Central memory CD8-positive, alpha-beta T cell (primary cell): ENCODE measurements at places on chromosomes 5 and 9.

DNA sequence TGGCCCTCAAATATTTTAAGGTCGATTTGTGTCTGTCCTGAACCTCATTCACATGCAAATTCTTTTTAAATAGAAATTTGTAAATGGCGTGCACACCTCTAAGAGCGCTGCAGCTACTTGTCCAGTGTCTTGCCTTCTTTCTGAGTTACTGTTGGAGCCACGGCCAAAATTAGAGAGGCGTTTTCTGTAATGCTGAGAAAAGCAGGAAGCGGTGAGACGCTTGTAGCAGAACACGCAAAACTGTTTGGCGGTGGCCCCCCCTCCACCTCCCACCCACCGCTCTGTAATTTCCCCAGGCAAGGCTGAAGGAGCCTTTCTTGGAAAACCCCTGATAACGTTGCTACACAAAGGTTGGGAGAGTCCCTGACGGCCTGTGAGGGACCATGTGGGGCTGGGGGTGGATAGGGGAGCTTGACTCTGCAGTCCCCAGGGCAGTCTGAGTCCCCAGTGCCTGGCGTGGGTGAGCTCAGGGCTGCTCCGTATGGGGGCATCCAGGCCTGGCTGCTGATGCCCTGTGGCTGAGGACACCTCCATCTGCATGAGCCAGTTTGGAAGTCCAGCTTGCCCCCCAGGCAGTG lies 96.5 kb downstream of the GADD45G start:
- no peak for DNase-seq

GRCh38 chr9:87739546-87739945 lies 13.6 kb downstream of the CTSL start:
- DNase-seq = no peak

GRCh38 chr5:170315154-170315553 lies 17.6 kb upstream of the LCP2 start:
- no peak for DNase-seq

DNA sequence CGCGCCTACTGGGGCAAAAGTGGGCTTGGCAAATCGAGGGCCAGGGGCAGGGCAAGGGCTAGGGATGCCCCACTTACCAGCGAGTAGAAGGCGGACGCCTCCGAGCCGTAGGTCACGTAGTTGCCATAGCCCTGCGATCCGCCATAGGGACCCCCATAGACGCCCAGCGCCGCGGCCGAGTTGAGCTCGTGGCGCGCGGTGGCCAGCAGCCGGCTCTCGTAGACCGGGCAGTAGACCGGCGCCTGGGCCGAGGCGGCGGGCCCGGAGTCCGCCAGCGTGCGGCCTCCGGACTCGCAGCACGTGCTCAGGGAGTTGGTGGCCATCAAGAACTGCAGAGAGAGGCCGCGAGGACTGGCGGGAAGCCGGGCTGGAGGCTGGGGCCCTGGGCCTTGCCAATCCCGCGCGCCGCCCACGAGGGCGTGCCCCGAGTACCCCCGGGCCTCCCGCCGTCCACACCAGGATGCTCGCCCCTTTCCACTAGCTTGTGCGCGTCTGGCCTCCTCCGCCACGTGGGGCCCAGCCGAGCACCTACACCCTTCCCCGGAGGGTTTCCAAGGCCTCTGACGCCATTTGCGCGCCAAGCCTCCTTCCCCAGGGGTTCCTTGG lies 891 bp downstream of the IRX4 start:
- no peak for DNase-seq

DNA sequence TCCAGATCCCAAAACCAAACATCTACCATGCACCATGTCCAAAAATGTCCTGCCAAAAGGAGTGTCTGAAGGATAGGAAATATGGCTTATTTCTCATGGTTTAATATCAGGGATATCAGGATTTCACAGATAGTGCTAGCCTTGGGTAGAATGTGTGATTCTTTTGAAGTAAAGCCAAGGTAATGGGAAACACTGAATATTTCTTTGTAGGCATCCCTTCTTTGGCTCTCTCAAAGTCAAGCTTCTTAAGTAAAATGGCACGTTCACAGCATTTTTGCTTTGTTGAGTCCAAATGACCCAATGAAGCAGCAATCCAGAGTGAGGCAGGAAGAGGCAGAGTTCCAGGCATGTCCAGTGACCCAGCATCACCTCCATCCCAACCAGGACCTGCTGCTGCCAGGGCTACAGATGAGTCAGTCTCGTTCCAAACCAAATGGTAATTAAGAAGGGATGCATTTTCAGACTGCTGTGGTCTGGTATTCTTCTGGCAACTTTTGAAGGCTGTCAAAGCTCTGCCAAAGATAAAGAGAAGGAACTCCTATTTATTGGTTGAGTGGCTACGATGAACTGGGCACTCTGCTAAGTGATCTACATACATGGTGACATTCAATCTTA lies 678.8 kb upstream of the KLF4 start:
- DNase-seq = no peak

DNA sequence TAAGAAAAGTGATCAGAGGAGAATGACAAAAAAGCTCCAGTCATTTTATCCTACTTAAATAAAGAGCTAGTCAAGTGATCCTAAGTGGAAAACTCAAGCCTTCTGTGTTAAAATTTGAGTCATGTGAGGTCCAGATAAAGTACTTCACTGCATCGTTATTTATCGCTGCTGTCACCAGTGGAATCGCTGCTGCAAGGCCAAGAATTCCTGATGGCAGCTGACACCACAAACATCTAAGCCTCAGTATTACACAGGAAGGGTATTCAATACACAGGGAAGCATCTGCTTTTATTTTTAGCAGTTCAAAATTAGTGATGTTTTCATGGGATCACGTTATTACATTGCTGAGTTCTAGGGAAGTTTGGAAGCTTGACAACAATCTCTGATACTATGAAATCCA lies 190.3 kb downstream of the GOLPH3 start:
- DNase-seq = no peak

DNA sequence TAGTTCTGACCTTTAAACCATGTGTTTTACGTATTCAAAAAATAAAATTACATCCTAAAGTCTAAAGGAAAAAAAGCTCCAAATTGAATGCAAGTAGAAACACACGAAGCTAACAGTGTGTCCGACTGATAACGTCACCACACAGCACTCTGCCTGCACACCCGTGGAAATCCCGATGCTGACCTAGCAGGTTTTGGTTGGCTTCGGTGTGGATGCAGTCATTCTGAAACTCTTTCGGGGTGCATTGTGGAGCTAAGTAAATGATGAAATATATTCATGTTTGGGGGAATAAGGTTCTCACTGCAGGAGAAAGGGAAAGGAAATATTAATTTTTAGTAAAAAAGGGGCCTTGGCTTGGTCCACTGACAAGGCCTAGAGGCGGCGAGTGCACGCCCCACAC lies 2.0 kb downstream of the RASGEF1C start:
- DNase-seq = no peak

GRCh38 chr9:89899573-89899972 lies 294.8 kb downstream of the GADD45G start:
- no peak for DNase-seq

DNA sequence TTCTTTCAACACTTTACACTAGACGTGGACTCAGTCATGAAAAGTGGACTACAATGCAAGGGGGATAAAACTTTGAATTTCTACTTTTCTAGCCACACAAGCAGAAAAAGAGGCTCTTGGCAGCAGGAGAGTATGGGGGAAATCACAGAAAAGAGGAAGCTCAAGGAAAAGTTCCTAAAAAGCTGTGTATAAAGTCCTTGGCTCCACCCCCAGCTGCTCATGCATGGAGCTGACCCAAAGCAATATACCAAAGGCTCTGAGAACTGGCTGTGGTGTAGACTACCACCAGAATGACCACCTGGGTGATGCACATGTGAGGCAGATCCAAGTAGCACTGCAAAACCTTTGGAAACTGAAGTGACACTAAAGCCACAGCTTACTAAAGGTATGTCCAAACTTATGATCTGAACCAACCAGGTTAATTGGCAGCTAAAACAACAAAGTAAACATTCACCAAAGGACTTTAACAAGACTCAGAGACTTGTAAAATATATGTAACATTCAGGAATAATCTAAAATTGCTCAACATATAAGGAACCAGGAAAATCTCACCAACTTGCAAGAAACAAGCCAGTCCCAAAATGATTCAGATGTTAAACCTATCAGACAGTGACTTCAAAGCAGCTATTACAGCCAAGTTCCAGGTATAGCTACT lies 55.5 kb upstream of the RASGRF2 start:
- DNase-seq = no peak

GRCh38 chr5:151682240-151682639 lies 4.5 kb downstream of the SPARC start:
- DNase-seq = no peak

GRCh38 chr9:76690973-76691370 lies 73.3 kb upstream of the PCA3 start:
- no peak for DNase-seq

DNA sequence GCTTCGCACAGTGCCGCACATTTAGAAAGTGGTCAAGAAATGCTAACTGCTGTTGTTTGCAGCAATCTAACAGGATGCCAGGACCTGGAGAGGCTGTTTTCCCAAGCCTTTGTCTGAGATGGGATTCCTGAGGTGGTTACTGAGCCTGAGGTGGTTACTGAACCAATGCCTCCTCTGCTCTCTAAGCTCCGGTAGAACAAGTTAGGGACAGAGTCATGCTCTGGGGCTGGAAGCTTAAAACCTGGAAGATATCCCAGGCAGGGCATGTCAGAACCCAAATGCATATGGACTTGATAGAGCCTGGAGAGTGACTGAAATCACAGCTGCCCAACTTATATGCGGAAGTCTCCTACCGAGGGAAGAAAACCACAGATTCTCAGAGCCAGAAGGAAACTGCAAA lies 46.5 kb upstream of the FAT2 start:
- no peak for DNase-seq

DNA sequence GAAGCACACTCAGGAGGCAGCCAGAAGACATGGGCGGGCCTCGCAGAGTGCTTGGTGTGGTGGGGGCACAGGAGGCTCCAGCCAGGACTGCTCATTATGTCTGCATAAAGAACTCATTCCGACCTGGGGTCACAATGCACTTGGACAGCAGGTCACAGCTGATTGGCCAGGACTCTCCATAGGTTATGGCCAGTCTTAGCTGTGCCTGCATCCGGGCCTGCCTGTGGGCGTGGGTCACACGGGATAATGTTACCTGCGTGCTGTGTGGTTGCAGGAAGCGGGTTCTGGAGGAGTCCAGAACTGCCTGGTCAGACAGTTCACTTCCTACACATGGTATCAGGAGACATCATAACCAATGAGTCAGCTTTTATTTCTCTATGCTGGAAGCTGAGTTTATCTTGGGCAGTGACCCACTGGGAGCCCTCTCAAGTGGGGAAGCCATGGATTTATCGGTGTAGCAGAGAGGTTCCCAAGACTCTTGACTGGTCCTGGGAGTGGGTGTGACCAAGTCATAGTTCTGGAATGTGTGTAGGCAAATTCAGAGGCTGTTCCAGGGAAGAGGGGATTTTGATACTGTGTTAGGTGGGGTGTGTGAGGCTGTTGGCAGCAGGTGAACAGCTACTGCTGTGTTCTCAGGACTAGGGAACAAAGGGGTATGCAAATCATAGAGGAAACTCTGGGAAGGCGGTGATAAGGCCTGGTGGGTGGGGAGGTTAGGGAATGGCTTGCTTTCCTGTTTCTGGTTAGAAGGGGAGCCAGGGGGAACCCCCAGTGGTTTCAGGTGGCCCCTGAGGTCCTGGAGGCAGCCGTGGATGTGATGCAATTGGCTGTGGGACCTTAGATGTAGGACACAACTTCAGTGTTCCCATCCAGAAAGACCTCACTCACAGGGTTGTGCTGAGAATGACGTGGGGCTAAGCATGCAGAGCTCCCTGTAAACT lies 51.3 kb downstream of the ARHGEF37 start:
- DNase-seq = no peak

GRCh38 chr5:16902846-16903245 lies 33.2 kb downstream of the MYO10 start:
- no peak for DNase-seq

DNA sequence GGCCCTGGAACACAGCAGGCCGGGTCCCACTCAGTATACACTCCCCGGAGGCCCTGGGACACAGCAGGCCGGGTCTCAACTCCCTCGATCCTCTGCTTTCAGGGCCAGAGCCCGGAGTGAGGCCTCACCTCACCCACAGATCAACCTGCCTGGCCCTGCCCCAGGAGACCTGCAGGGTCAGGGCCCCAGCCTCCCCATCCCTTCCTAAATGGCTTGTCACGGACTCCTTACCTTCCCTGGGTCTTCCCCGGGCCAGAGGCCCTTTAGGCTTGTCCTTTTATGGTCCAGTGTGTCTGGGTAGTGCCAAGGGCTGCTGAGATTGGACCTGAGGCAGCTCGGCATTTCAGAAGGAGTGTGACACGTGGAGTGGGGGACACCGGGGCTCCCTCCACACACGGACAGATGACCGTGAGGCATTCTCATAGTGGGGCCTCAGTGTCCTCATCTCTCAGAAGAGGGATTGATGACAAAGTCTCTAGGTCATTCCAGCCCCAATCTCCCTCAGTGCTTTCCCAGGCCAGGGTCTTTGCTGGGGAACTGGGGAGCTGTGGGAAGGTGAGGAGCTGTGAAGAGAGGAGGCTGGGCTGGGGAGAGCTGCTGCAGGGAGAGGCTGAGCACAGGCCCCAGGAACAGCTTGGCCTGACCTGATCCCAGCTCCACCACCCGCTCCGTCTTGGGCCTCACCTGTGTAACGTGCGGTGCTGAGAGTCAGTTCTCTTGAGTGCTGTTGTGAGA lies 18.0 kb upstream of the PLEKHG4B start:
- DNase-seq = no peak

DNA sequence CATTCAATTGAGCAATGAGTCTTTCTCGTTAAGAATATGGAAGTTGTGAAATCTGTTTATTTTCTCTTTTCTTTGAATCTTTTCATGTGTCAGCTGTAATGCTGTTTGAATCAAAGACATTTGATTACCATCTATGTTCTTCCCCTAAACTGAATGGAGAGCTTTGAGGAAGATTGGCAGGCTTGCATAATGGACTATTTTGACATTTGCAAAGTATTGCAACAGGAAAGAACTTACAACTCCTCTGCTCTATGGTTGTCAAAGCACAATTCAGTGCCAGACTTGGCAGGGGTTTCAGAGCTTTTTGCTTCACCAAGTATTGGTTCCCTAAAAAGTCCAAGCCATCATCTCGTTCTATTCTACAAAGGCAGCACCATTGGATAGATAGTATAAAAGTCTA lies 549.0 kb upstream of the NUDT12 start:
- DNase-seq = no peak

- DNase-seq = no peak
These were observed 382.9 kb upstream of the RFX3 start for GRCh38 chr9:3908731-3909130.

DNA sequence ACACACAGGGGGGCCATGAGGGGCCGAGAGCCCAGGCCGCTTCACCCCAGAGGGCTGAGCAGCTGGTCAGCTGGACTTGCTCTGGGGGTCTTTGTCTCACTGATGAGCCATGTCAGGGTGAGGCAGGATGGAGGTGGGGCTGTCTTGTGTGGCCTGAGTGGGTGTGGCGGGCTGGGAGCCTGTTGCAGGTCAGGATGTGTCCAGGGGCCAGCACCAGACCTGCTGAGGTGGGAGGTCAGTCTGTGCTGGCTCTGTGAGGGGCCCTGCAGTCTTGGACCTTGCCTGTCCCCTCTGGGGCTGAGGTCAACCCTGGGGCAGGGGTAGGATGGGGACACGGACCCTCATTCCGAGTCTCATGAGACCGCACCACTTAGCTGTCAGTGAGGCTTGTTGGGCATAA lies 56.9 kb downstream of the RXRA start:
- DNase-seq = no peak

GRCh38 chr5:17730421-17730820 lies 96.2 kb downstream of the TAF11L14 start:
- no peak for DNase-seq

GRCh38 chr5:16350816-16351215 lies 114.8 kb downstream of the ZNF622 start:
- DNase-seq = no peak

GRCh38 chr9:69571032-69571431 lies 101.1 kb downstream of the APBA1 start:
- no peak for DNase-seq

- DNase-seq = no peak
These were observed 12.7 kb downstream of the ANXA6 start for GRCh38 chr5:151144922-151145321.
